Stimulated activated CD4-positive, alpha-beta T cell treated with anti-CD3 and anti-CD28 coated beads, Interleukin-12 subunit alpha, Interleukin-12 subunit beta, amount 100 ng/mL, for 4 hours (primary cell): ENCODE measurements at places on chromosomes 7 and 10.

GRCh38 chr10:488081-488932 lies 201.2 kb downstream of the DIP2C start:
- no peak for DNase-seq

DNA sequence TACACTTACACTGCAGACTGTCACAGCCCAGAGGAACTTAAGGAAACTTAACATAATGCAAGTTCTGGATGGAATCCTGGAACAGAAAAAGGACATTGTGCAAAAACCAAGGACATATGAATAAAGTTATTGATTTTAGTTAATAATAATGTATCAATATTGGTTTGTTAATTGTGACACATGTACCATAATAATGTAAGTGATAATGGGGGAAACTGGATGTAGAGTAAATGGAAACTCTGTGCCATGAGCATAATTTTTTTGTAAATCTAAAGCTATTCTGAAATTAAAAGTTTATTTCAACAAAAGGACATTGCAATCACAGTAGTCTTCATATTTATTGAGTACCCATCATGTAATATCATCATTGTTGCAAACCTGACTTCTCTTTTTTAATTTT lies 107.2 kb downstream of the VTI1A start:
- no peak for DNase-seq

DNA sequence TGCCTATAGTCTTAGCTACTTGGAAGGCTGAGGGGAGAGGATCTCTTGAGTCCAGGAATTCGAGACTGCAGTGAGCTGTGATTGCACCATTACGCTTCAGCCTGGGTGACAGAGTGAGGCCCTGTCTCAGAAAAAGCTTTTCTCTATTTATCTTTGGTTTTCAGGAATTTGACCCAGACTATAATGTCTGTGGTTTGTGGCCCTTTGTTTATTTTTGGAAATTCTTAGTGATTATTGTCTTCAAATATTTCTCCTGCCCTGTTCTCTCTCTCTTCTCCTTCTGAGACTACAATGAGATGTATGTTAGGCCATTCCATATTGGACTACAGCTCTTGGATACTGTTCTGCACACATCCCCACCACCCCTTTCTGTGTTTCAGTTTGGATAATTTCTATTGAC lies 4.7 kb downstream of the MUC12 start:
- DNase-seq: no peak

GRCh38 chr10:72206511-72207229 lies 9.1 kb upstream of the ANAPC16 start:
- no peak for DNase-seq

- DNase-seq: no peak
Observed at GRCh38 chr7:143325240-143325639, 9.3 kb downstream of the CLCN1 start.

DNA sequence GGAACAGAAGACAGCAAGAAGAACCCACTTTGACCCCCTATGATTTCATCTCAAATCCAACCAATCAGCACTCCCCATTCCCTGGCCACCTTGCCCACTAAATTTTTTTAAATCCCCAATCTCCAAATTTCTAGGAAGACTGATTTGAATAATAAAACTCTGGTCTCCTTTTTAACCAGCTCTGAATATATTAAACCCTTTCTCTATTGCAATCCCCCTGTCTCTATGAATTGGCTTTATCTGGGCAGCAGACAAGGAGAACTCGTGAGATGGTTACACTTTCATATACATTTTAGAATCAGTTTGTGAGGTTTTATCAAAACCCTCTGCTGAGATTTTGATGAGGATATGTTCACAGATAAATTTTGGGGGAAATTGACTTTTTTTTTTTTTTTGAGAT lies 90.3 kb upstream of the TRIM24 start:
- no peak for DNase-seq

DNA sequence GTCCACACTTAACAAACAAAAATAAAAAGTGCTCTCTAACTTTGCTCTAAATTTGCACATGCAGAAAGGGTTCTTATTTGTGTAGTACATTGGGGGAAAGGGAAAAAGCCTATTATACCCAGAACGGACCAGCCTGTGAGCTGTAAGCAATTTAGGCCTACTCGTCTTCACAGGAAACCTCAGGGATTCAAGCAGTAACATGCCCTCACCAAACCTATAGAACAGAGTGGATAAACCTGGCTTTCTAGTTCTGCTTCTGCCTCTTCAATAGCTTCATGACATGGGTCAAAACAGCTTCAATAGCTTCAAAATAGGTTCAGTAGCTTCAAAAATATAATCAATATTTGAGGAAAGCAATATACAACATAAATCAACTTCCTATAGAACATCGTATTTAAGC lies 163.7 kb downstream of the ARL4A start:
- DNase-seq: no peak
